ENCODE measurements at places on chromosomes 7 and 10.

- no peak for DNase-seq
Measured at GRCh38 chr10:105150259-105150880, 509.3 kb downstream of the SORCS3 start.

DNA sequence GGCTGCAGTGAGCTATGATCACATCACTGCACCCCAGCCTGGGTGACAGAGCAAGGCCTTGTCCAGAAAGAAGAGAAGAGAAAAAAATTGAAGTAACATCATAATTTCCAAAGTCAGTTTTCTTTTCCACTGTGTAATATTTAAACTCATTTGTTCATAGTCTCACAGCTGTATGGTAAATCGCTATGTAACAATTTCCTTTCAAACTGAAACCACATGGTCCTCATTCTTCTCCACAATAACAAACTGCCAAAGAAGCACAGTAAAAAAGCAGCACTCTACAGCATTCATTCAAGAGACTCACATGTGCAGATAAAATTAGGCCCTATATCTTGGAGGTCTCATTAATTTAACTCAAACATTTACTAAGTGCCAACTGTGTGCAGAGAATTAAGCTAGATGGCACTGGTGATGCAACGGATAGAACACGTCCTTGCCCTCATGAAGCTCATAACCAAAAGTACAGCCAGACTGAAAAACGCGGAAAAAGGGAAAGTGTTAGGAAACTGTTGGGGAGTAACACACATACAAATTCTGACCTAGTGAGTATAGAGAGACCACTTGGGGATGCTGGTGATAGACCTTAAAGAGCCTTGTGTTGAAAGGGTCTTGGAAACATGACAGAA lies 174.0 kb upstream of the KCTD7 start:
- DNase-seq: no peak

DNA sequence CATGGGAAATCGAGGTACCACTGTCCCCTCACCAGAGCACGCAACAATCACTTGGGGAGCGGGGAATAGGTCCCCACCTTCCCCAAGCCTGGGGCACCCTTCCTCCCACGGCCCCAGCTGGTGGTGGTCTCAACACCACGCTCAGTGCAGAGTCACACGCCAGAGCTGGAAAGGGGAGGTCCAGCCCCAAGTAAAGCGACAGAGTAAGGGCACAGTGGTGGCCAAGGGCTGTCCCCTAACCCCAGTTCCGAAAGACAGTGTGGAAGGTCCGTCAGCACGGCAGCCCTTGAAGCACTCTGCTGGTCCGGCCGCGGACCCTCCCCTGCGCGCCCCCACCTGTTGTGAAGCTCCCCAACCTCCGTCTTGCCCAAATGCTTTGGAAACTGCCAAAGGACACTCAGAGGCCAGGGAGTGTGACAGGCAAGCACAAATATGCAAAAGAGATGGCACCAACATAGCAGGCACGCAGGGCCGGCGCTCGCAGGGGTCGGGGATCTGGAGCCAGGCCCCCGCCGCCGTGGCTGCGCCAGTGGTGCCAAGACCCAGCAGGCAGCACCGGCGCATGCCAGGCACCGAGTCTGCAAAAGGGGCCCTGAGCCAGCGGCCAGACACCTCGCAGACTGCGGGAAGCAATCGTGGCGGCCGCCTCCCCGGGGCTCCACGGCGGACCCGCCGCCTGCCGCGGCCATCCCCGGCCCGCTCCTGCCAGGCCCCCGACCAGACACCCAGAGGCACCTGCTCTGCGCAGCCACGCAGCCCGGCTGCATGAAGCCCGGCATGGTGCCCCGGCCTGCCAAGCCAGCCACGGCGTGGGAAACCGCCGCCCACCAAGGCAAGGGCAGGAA lies 51.6 kb upstream of the SRRM3 start:
- no peak for DNase-seq

DNA sequence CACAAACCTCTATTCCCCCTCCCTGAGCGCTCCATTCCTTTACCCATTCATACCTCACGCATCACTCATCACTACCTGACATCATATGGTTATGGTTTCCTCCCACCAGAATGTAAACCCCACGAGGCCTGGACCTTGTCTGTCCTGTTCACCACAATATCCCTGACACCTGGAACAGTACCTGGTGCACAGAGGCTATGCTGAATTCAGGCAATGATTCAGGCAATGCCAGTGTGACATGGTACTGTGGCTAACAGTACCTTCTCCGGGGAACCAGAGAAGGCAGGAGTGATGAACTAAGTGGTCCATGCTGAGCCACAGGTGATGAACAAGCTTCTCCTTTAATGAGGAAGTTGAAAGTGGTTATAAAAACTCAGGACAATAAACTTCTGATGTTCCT lies 202.5 kb upstream of the PLXNA4 start:
- DNase-seq: no peak

DNA sequence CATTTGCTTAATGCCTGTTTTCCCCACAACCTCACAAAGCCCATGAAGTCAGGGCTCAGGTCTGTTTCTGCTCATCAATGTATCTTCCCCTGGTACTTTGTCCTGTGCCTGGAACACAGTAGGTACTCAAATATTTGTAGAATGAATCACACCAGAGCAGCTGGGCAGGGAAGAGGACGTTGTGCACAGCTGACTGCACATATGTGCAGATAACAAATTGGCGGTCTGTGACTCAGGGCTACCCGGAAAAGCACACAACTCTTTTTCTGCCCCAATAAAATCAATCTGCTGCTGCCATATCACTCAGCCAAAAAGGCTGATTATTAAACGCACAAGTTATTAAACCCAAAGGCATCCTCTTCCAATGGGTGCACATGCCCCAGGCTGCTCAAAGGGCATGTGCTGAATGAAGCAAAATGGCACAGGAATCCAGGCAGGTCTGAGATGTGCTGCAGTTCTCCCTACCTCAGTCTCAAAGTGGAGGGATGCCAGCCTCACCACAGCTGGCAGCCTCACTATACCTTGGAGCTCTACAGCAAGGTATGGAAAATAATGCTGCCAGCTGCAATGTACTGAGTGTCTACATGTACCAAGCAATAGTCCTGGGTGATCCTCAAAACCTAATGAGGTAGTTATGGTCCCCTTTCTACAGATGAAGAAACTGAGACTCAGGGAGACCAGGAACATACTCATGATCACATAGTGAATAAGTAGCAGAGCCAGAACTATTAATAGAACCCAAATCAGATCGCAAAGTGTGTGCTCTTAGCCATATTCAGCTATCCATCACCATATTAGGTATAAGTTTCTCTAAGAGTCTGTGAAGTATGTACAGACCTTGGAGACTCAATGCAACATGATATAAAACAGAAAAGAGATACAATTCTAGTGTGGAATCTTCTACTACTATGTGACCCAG lies 43.4 kb downstream of the SORBS1 start:
- DNase-seq: no peak

DNA sequence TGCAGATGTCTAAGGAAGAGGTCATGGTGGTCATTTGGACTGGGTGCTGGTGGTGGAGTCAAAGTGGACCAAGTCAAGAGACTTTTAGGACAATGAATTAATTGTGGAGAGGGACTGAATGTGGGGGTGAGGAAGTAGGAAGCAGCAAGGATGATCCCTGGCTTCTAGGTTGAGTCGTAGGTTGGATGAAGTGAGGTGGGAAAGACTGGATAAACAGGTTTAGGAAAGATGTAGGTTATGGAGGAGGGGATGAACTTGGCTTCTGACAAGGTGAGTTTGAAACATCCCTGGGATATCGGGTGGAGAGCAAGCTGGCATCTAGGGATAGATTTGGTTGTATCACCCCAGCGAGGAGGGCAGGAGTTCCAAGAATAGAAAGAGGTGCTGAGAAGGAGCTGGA lies 7.6 kb downstream of the SEMA4G start:
- no peak for DNase-seq

GRCh38 chr10:84138478-84139125 lies 707 bp upstream of the GHITM start:
- DNase-seq: no peak

- no peak for DNase-seq
Measured at GRCh38 chr7:1972744-1973143, 260.0 kb downstream of the MAD1L1 start.

DNA sequence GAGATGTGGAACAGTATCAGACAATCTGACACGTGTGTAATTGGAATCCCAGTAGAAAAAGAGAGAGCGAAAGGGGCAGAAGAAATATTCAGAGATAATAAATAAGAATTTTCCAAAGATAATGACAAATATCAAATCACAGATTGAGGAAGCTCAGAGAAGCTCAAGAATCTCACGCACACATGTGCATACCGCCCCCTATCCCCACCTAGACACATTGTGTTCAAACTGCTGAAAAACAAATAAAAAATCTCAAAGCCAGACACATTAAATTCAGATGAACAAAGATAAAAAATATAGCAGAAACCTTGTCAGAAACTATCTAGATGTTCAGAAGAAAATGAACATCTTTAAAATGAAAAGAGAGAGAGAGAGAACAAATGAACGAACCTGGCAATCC lies 17.2 kb downstream of the SFR1 start:
- no peak for DNase-seq

All from cortex of kidney (tissue), 1 donor.